ENCODE measurements at places on chromosomes 2 and 18.

GRCh38 chr2:173511357-173511756 lies 156.7 kb downstream of the CDCA7 start:
- DNase-seq = no peak

DNA sequence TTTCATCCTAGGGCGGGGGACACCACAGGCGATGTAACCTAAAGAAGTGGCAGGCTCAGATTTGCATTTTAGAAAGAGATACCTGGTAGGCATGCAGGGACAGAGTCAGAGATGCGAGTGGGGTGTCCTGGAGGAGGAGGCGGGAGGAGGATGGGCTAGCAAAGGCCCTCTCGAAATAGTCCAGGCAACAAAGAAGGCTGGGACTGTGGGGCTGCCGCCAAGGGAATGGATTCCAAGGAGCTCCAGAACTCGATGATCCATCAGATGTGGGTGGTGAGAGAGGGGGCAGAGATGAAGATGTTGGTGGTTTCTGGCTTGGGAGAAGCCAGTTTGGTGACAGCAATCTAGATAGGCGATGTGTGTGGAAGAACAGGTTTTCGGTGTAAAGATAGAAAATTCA lies 12.5 kb upstream of the INPP5D start:
- DNase-seq = no peak

DNA sequence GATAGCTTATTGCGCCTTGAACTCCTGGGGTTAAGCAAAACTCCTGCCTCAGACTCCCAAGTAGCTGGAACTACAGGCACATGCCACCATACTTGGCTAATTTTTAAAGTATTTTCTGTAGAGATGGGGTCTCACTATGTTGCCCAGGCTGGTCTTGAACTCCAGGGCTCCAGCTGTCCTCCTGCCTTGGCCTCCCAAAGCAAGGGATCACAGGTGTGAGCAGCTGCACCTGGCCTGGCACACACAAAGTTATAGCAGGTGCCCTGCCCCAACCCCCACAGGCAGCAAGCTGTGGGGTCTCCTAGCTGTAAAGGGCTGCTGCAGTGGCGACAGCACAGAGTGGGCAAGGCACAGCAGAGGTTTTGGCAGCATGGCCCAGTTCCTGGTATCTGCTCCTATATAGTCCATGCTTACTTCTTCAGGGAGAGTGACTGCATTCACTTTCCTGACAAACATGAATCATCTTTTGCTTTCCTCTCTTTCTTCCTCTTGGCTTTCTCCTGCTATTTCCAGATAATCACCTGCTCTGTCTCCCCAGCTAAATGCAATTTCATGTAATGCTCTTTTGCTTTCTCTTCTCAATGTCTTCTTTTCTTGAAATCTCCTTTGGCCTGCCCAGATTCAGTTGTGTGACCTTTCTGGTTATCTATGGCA lies 27.3 kb upstream of the METAP1D start:
- no peak for DNase-seq

DNA sequence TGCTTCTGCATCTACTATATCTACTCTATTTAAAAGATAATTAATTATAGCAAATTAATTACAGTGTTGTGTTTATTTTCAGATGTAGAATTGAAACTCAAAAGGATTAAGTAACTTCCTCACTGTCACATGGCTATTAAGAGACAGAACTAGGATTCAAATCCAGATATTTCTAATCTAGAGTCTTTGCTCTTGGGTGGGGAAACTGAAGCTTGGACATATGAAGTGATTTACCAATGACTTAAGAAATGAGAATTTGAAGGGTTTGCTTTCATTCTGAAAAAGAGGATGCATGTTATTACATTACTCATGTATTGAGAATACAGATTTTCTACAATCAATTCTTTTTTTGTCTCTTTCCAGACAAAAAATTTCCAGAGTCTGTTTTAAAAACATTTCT lies 191.5 kb upstream of the SMAD7 start:
- DNase-seq = no peak

DNA sequence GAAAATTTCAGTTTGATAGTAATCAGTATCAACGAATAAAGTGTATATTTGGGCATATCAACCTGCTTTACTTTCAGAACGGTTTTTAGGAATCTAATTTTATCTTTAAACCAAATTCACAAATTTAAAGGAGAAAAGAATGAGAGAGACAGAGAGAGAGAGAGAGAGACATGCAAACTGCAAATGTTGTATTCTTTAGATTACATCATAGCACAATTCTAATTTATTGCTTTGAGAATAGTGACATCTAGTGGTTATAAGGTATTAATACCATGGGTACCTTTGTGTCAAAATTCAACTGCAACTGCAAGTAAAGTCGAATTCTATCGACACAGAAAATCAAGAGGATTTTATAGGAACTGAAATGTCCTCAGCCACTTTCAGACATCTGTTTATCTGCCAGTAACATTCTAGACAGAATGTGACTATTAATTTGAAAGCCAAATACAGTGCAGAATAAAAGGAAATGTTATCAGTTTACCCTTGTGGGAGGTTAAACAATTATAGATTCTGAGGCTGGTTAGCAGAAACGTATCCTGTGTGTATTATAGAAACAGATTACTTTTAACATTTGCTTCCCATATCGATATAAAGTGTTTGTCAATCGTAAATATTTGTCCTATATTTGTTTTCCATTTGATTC lies 529.8 kb upstream of the VRK2 start:
- DNase-seq = no peak

GRCh38 chr2:170736628-170737027 lies 21.5 kb downstream of the SP5 start:
- no peak for DNase-seq

GRCh38 chr2:860259-860855 lies 90.3 kb upstream of the SNTG2 start:
- DNase-seq = no peak

DNA sequence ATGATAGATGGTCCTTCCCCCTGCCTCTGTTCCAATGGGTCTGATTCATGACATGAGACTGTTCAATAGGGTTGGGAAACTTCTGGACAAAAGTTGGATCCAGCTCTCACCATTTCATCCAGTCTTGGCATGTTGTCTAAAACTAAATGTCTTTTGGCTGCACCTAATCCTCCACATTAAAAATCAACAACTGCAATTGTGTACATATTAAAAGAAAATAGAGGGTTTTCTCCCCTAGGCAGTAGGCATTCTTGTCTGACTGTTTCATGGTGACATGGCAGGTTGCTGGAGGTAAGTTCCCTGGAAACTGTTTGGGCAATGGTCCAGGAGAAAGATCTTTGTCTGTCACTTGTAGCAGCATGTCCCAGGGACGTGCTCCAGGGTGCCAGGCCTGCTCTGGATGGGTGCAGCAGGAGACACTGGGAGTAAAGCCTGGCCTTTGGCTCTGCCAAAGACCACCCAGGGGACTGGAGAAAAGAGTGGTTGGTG lies 135.8 kb downstream of the TCF4 start:
- no peak for DNase-seq

- no peak for DNase-seq
These were observed 186.3 kb downstream of the CALCRL start for GRCh38 chr2:187261705-187262104.

GRCh38 chr18:2655178-2655953 lies at the start of gene SMCHD1:
Gene SMCHD1 (plus strand): TSS chr18:2655726. CDS start chr18:2656076, 350 bp downstream.
- DNase-seq = peak; percentile 89

DNA sequence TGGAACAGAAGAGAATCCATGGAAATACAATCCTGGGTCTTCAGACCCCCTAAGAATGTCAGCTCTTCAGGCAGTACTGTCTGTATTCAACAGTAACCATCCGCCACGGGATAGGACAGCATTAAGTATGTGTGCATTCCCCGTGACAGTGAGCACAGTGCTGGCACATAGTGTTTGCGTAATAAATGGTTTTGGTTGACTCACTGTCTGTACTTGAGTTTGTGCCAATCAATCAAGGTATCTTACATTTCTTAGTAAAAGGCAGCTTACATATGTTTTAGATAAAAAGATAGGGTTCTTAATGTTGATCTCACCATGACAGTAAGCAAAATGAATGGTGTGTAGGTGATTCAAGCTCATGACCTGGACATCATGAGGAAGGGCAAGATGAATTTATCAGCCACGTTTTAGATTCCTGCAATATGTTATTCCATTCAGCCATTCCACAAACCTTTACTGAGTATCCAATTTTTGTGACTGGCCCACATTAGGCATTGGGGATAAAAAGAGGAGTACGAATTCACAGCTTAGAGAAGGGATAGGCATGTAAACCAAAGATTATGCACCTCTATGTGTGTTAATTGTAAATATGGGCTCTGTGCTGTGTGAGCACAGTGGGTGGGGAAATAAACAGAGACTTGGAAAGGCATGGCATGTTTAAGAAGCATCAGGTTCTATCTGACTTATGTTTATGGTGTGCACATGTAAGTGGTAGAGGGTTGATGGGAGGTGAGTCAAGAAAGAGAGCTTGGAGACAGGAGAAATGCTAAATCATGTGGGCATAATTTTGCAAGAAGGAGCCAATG lies 258.8 kb downstream of the SLC8A1 start:
- DNase-seq = no peak

DNA sequence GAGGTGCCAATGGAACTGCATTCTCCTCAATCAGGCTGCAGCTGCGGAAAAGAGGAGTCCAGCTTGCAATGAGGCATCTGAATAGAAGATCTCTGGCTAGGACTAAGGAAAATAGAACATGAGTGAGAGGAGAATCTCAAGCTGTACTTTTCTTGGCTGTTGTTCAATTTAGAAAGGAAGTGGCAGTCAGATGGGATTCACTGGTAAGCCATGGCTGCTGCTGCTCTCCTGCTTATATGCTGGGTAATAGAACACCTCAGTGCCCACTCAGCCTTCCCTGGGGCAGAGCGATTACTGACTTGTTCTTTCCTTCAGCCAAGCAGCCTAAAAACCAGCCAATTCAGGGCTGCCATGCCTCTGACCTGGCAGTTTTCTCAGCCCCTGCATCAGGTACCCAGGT lies 17.6 kb upstream of the CHST9 start:
- DNase-seq = no peak

- DNase-seq = no peak
These were observed 278.5 kb upstream of the RGPD4 start for GRCh38 chr2:107548216-107548615.

GRCh38 chr18:26312199-26312598 lies 86.0 kb downstream of the TAF4B start:
- DNase-seq = no peak

DNA sequence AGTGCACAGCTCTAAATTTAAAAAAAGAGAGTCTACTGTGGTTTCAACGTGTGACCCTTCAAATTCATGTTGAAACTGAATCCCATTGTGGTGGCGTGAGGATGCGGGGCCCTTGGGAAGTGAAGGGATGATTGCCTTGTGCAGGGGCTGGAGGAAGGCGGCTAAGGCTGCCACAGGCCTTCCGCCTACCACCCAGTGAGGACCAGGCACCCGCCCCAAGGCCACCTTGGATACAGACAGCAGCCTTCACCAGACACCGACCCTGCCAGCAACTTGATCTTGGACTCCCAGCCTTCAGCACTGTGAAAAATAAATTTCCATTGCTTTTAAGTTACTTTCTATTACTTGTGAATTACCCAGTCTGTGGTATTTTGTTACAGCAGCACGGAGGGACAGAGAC lies 103.4 kb upstream of the TMEM18 start:
- no peak for DNase-seq

GRCh38 chr2:29064746-29065067 lies 9.6 kb downstream of the PCARE start:
- no peak for DNase-seq

GRCh38 chr2:217706095-217706494 lies 296.7 kb downstream of the TNS1 start:
- DNase-seq = no peak

- DNase-seq = no peak
These were observed at the start of gene CYS1 for GRCh38 chr2:10079870-10080535. Gene CYS1 (minus strand): TSS chr2:10080411. CDS start chr2:10080223, 188 bp downstream.

DNA sequence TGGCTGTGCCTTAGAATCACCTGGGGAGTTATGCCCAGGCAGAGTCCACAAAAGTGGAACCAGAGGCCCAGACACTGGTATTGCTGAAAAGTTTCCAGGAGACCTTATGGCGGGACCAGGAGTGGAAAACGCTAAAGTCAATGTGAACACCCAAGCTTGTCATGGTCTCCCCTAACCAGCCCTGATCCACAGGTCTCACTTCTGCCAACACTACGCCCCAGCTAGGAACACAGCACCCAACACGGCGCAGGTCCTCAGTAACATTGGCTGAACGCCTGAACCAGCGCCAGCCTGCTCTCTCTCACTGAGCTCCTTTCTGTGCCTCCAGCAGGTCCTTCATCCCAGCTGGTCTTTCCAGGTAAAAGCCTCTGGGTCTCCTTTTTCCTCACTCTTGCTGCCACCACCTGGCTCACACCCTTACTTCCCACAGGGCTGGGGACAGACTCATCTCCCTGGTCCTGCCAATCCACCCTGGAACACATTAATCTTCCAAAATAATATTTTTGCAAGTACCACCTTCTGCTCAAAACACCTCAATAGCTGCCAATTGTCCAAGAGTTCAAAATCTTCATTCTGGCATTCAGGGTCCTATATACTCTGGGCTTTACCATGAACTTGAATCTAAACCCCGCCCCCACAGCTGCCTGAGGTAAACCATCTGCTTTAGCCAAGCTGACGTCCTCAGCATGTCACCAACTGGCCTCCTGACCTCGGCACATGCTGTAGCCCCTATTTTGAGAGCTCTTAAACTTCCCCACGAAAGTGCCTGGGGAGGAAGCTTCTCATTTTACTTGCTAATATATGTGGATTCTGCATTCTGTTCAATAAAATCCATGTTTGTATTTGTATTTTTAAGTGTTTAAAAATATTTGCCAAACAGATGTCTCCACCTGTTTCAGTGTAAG lies 34.6 kb downstream of the ADCY3 start:
- DNase-seq = no peak

- DNase-seq = no peak
These were observed 89.6 kb upstream of the CCDC141 start for GRCh38 chr2:179139506-179139905.

Data from activated naive CD4-positive, alpha-beta T cell (primary cell).